ENCODE measurements at places on chromosomes 6 and 20.

- DNase-seq: no peak
Observed at GRCh38 chr20:59022754-59023153, 3.5 kb downstream of the TUBB1 start.

DNA sequence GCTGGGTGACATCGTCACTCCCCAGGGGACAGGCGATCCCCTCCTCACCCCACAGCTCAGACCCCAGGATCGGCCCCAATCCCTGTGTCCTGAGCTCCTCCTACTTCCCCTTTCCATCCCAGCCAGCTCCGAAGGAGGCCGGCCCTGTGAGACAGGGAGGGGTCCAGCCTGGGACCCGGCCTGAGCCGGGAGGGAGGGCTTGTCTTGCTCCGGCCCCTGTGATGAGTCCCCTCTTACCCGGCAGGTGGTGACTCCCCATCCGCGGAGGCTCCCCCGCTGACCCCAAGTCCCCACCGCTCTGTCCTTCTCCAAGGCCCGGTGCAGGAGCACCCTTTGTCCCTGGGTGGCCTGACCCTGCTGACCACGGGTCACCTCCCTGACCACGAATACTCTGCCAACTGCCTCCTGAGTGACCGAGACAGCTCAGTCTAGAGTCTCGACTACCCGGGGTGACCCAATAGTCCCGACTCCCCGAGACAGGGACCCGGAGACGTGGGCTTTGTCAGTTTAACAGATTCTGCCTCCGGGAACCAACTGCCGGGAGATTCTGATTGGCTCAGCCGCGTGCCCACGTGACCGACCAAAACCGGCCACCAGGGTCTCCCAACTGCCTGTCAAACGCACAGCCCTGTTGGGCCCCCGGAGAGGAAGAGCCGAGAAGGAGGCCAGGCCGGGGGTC lies 187.4 kb upstream of the PROKR2 start:
- DNase-seq: no peak

DNA sequence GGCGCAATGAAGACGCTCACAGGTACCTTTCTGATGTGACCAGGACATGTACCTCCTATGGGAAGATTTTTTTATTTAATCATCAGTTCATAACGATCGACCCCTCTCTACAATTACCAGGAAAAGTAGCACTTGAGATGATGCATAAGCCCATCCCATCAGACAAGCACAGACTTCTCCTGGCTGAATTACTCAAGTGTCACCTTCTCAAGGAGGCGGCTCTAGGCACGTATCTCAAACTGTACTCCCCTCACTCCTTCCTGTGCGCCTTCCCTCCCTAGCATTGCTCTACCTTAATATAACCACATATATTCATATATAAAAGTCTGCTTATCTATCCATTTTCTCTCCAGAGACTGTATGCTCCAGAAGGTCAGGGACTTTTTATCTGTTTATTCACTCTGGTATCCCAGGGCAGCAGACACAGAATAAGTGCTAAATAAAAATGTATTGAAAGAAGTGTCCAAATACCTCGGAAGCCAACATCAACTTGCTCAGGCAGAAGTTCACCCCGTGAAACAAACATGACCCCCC lies 71.5 kb downstream of the CNKSR3 start:
- DNase-seq: no peak

DNA sequence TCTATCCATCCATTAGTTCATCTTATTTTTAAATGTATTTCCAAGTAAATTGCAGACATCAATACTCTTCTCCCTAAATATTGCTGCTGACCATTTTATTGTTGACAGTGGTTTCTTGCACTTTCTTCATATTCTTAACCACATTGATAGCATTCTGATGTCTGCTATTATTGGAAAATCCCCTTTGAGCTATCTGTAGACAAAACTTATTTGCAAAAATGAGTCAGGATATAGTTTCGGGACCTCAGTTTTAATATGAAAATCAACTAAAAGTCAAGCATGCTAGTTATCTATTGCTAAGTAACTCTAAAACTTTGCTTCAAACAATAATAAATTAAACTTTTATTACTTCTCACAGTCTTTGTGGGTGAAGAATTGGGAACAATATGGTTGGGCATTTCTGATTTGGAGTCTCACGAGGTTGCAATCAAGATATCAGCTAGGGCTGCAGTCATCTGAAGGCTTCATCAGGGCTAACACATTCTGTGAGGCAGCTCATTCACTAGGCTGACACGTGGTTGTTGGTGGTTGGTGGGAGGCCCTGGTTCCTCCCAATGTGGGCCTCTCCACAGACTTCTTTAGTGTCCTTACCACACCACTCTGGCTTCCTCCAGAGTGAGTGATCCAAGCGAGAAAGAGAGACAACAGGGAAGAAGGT lies 32.7 kb downstream of the CD109 start:
- no peak for DNase-seq

DNA sequence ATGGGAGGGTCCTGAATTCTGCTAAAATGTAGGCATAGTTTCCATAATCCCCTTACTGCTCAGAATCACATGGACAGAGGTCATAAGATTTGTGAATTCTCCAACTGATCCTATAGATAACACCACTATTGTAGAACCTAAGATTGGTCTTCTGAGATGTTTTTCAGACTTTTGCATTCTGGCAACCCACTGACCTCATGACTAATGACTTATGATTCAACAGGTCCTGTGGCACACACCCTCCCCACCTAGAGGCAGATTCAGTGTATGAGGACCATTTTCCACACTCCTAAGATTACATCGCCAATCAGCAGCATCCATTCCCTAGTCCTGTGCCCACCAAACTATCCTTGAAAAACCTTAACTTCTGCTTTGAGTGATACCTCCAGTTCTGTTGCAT lies 207.2 kb downstream of the BTBD9 start:
- no peak for DNase-seq

DNA sequence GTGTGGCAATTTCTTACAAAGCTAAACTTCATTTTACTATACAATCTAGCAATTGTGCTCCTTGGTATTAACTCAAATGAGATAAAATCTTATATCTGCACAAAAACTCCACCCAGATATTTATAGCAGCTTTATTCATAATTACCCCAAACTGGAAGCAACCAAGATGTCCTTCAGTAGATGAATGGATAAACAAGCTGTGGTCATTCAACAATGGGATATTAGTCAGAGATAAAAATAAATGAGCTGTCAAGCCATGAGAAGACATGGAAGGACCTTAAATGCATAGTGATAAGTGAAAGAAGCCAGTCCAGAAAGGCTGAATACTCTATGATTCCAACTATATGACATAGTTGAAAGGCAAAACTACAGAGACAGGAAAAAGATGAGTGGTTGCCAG lies 98.9 kb upstream of the BMP2 start:
- no peak for DNase-seq

- DNase-seq: no peak
Observed at GRCh38 chr20:23023621-23024177, 11.4 kb upstream of the SSTR4 start.

- no peak for DNase-seq
Observed at GRCh38 chr6:111794727-111795452, 78.4 kb downstream of the FYN start.

GRCh38 chr6:79188885-79189480 lies 45.5 kb downstream of the HMGN3 start:
- no peak for DNase-seq

Data from Caki2 (cell line).